ENCODE measurements at places on chromosomes 6 and 20.

- no peak for DNase-seq
These were observed 17.0 kb upstream of the CPNE5 start for GRCh38 chr6:36856277-36856676.

- DNase-seq: no peak
These were observed 231.0 kb upstream of the RAB32 start for GRCh38 chr6:146312608-146313007.

GRCh38 chr6:57432919-57433684 is 115.7 kb downstream of the PRIM2 start:
- no peak for DNase-seq

DNA sequence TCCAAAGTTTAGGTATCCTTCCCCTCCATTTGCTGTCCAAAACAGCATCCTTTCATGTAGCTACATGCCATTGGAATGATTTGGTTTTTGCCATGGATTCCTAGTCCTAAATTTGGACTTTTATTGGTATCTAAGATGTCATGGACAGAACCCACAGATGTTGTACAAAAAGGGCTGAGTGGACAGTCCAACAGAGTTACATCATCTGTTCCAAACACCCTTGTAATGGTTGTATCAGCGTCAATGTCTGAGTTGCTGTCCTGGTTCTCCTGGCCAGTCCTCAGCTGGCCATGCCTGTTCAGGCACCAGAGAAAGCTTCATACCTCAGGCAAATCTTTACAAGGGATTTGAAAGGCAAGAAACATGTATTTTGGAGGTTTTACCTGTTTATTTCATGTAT is 191.3 kb downstream of the ESR1 start:
- DNase-seq: no peak

- DNase-seq: no peak
These were observed 40.5 kb upstream of the GCLC start for GRCh38 chr6:53585208-53585900.

GRCh38 chr6:41013466-41014153 is 25.4 kb downstream of the UNC5CL start:
- no peak for DNase-seq

- no peak for DNase-seq
These were observed 588.8 kb upstream of the ADGRB3 start for GRCh38 chr6:68046302-68046701.

DNA sequence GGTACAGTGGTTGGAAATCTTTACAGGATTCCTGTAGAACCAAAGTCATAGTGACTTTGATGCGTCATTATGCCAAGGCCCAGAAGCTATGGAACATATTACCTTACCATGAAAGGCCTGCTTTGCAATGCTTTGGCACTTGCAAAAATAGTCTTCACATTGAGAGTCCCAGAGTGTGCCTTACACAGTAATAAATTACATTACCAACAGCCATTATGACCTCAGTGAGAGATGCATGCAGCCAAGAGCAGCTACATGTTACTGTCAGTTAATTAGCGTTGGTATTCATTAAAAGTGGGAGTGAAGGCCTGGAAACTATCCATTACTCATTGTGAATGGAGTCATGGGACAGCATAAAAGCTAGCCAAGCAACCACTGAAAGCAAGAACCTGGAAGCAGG is 39.2 kb upstream of the HDDC2 start:
- no peak for DNase-seq

DNA sequence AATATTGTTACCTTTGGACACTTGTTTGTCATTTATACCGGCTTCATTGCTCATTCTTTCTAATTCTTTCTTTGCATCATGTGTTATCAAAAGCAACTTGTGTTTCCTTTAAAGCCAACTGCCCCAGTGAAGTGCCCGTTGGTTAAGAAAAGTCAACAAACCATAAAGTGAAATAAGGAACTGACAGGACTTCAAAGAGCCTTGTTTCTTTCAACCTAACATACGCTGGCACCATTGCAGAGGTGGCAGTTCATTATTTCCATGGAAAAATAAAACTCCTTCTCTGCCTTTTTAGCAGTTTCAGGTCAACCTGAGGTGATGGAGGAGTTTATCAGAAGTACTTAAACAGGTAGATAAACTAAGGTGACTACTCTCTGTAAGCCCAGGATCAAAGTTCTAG is 28.8 kb downstream of the FERMT1 start:
- no peak for DNase-seq

DNA sequence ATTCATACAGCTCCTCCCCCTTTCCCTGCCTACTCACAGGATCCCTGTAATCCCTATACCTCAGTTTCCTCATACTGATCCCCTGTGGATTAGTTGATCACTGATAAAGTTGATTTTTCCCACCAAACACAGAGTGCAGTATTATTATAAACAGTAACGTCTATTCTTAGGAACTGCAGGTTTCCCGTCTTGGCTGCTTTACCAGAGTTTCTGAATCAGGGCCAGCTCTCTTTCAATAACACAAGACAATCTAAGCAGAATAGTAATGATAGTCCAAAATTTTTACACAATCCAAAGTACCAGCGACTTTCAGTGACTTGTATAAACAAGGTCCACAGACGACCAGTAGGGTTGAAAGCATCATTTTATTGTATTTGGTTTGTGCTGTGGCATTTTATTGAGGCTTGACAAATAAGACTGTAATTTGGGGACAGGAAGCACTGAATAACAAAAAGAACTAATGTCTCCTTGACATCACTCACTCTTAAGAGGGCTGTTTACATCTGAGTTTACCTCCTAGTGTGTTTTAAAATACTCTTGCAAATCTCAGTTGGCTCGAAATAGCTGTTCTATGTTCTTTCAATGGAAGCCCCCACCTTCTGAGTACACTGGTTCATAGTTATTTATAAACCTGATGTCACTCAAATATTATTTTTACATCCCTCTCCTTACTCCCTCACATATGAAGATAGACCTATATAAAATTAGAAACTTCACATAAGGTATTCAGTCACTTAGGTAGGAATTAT is 6.1 kb upstream of the JARID2 start:
- no peak for DNase-seq

DNA sequence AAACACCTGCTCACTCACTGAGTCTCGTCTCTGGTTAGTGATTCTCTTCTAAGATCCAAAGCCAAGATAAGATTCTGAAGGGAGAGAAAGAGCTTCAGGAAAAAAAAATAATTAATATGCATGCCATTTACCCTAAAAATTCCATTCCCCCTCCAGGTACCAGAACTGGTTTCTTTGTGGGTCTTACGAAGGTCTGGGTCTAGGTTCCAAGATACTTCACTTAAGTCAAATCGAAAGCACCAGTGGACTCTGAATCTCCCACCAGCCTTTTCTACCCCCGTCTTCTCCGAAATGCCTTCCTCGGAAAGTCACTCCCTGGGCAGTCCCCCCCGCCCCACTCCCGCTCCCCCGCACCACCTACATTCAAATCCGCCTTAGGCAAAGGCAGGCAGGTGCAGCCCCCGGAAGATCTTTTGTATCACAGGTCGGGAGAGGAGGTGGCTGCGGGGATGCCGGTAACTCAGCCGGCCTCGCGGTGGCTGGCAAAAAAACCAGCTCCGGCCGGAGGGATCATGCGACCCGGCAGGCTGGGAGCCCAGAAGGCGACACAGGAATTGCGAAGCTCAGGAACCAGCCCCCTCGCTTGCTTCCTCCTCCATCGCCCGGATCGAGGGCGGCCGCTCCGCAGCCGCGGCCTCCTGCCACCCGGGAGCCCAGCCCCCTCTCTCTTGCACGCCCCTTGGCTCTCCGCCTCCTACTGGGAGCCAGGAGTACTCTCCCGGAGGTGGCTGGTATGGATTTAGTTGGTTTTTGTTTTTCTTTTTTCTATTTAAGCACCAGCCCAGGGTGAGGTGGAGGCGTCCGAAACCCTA is at the start of gene BCL2L1:
Gene BCL2L1, minus strand, starts transcription at position 612 of the 812 bp plus-strand sequence. CDS start 650 bp downstream, outside the sequence.
- DNase-seq: peak; percentile 57

DNA sequence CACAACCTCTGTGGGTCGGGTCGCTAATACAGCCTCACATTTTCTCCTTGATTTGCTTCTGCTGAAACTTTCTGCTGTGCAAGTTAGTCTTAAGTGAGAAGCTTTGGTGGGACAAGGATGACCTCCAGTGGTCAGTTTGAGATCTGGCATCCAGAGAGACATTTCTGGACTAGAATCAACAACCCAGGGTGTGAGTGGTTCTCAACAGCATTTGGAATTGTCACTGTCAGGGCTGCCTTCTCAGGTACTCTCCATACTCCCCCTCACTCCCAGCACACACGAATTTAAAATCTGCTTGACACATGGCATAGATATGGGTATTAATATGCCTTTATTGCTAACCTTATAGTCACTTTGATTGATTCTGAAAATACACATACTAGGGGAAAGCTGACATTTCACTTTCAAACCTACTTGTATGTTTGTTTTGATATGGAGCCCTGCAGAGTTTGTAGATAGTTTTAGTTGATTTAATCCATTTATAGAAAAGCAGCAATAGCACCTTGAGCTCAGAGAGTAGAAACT is 13.2 kb downstream of the OTOR start:
- DNase-seq: peak; percentile 44

- DNase-seq: no peak
These were observed 235.4 kb downstream of the HDGFL1 start for GRCh38 chr6:22804620-22805261.

DNA sequence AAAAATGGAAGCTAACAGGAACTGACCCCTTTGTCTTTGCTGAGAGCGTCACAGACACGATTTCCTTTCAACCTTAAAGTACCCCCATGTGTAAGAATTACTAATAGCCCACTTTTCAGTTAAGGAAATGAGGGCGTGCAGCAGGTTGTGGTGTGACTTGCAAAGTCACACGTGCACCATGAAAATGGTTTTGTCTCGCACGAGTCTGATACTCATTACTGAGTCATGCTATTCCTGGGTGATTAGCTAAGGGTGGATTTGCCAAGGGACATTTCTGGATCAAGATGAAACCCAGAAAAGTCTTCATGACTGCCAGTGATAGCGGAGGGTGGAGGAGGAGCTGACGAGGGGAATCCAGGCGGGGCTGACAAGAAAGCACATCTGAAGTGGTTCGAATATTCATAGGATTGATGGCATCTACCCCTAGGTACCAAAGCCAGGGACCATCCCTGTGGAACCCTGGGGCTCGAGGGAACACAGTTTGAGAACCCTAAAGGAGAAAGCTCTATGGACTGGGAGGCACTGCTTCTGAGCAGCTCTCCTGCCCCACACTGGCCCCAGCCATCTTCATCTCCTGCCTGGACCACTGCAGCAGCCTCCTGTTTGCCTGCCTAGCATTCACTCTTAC is 12.1 kb upstream of the NFATC2 start:
- no peak for DNase-seq

DNA sequence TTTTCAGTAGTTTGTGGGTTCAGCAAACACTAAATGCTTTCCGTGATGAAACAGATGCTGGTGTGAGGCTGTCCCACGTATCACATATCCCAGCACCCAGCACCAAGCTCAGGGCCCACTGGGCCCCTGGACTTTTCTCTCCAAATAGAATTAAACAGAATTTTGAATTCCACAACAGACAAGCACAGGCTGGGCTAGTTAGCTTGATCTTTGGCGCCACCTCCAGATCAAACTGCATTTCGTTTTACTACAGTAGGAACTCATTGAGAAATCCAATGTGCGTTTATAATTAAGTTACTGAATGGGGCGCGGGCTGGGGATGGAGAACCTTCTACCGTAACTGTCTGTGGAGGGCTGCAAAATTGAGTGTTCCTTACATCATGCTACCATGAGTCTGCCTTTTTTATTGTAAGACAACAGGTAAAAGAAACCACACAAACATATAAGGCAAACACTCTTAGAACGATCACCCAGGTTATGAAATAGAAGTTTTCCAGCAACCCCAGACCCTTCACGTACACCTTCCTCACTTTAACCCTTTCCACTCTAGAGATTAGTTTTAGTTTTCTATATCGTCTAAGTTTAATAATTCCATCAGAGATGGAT is 107.8 kb downstream of the ZFP64 start:
- peak; percentile 54 for DNase-seq

DNA sequence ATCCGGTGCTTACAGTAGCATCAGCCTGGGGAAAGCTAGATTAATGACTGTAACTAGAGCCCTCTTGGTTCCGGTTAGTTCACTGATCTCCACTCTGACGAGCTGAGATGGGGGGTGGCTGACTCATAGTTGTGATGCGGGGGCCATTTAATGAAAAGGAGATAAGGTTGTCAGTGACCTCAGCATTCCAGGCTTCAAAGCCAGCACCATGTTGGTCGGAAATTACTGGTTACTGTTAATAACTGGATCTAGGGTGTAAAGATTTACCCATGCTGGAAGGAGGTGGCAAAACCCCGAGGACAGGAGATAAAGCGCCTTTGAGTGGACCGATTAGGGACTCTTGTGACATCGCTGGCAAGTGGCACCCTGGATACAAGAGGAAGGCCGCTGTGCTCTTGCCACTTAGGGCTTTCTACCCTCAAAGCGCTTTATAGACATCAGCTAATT is 21.1 kb downstream of the FOXC1 start:
- DNase-seq: no peak

GRCh38 chr20:46622165-46622564 is 29.1 kb downstream of the SLC13A3 start:
- no peak for DNase-seq

GRCh38 chr6:78231002-78231401 is 578.2 kb downstream of the MEI4 start:
- no peak for DNase-seq

DNA sequence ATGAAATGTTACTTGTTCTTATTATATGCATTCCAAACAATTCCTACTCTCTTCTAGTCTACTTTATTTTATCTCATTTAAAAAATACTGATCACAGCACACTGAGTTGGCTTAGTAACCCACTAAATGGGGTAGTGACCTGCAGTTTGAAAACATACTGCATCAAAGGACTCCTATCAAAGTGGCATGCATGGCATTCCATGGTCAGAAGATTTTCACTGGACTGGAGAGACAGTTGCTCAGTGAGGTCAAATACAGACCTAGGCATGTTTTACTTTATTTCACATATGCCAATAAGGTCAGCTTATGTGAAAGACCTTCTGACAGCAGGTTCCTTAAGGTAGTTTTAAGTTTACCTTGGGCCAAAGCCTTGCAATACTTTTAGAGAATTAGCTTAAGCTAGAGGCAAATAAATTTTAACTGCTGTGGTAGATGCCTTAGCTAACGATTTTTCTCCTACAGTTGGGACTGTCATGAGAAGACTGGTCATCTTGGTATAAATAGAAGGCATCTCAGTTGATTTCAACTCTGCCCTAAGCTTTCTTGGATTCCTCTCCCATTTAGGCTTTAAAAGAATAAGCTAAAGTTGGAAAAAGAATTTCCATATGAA is 35.1 kb downstream of the TPD52L1 start:
- no peak for DNase-seq

DNA sequence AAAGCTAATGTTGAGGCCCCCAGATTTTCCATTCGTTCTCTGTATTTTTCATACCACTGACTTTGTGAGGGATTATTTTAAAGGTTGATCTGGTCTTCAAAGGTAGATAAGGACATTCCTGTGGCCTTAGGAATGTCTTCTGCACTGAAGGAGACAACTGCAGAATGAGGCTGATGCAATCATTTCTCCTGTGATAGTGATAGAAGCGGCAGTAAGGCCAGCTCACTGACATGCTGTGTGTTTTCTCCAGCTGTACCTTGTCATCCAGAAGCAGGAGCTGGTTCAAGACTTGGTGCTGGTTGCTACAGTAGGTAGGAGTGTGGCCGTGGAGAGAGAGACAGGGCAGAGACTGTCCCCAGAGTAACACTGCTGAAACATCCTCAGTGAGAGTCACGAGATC is 53.8 kb downstream of the DCBLD1 start:
- no peak for DNase-seq

GRCh38 chr6:111775145-111775922 is 97.9 kb downstream of the FYN start:
- DNase-seq: no peak

All from AG04450 (cell line).